Stimulated activated CD8-positive, alpha-beta memory T cell treated with anti-CD3 and anti-CD28 coated beads, Interleukin-4, amount 100 ng/mL, for 1 hour (primary cell): ENCODE measurements at places on chromosomes 6 and 20.
A peak's percentile ranks its signal among the peaks of the same experiment; 100 is the strongest.

GRCh38 chr6:29834564-29835436 is 7.2 kb downstream of the HLA-G start:
- DNase-seq: peak; percentile 39

- DNase-seq: no peak
Observed at GRCh38 chr6:105094133-105094640, 85.6 kb downstream of the POPDC3 start.

GRCh38 chr6:66429210-66429609 is 722.2 kb upstream of the EYS start:
- DNase-seq: no peak

DNA sequence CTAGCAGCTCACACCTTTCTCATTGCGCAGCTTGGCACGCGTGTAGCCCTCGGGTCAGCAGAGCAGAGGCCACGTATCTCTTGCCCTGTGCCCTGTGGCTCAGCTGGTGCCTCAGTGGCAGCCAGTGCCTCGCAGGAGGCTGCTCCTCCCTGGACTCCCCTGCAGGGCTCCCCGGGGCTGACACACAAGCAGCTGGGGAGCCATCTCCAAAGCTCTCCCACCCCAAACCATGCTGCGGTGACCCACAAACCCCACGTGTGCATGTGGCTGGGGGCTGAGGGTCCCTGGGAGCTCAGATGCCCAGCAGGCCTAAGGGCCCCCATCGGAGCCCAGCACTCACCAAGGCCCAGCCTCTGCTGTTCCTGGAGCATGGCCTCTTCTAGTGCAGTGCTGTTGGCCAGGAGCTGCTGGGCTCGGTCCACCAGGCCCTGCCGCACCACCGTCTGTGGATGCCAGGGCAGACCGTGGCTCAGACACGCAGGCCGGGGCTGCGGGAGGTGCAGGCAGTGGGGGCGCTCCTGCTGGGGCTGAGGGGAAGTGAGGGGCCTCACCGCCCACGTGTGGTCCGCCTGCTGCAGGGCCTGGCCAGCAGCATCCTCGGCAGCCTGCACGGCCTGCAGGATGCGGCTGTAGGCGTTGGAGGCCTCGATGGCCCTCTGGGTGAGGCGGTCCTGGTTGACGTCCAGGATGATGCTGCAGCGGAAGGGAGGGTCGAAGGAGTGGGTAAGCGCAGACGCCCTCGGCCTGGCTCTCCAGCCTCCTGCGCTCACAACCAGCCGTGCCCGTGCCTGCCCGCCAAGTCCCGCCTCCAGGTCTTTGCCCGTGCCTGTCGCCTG is 13.8 kb downstream of the ADRM1 start:
- DNase-seq: no peak
